ENCODE measurements at places on chromosomes 6 and 20.

GRCh38 chr6:152669895-152670294 lies 27.8 kb upstream of the MYCT1 start:
- peak; percentile 28 for DNase-seq

DNA sequence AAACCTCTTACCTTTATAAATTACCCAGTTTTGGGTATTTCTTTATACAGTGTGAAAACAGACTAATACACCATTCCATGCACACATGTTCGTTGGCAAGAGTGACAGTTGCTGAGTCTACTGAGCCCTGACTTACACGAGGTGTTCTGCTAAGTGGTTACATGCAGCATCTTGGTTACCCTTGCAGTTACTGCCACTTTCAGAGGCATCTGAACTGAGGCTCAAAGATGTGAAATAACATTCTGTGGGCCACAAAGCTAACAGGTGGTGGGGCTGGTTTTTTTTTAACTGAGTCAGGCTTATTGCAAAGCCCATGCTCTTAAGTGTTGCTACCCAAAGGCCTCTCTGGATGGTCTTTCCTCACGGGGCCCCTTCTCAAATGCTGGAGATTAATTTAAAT lies 54.4 kb upstream of the GTSF1L start:
- DNase-seq: no peak

DNA sequence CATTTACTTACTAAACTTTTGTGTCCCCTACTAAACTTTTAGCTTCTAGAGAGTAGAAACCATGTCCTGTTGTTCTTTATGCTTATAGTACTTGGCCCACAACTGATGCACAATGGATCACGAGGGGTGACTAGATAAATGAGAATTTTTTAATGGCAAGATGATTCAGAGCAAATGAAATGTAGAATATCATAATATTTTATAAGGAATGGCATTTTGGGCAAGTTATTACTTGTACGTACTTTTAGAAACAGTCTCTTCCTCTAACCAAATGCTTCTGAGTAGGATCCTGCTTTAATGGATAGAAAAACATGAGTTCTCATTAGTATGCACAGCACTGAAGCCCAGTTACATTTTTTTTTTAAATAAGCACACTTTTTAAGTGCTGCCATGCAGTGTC lies 336.3 kb downstream of the NRN1 start:
- DNase-seq: no peak

GRCh38 chr6:9697263-9697931 lies 717.5 kb downstream of the TFAP2A start:
- DNase-seq: no peak

DNA sequence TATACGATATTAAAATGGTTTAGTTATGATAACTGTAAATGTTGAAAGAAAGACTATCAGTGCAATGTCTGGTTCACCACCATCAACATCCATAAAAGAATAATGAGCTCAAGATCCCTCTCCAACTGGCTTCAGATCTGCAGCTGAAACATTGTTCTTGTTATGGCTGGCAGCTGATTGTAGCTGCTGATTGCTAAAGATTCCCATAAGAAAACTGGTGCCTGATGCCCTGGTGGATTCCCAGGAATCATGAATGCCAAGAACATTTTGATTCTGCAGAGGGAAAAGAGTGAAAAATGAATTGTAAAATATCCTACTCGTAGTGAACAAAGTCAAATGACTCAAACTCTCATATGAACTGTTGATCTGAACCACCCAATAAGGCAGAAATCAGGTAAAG lies 1160.2 kb downstream of the EPHA7 start:
- DNase-seq: no peak

DNA sequence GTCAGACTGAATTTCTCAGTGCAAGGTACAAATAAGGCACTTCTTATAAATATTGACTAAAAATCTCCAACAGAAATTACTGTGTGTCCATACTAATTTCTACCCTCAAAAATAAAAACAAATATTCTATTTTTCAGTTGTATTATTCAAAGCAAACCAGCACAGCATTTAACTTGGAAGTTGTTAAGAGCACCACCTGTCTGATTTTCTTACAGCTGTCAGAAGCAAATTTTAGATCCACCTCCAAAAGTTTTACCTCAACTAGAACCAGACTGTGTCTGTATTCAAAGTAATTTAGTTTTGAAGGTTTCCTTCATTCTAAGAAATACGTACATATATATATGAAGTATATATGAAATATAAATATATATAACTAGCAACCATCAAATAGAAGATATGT lies 1.2 kb downstream of the TRDN start:
- no peak for DNase-seq

- no peak for DNase-seq
Measured at GRCh38 chr6:70954176-70954575, 2.7 kb downstream of the B3GAT2 start.

- DNase-seq: no peak
Measured at GRCh38 chr20:46040902-46041535, 12.0 kb downstream of the SLC12A5 start.

GRCh38 chr6:82179415-82179814 lies 68.1 kb downstream of the IBTK start:
- DNase-seq: no peak

DNA sequence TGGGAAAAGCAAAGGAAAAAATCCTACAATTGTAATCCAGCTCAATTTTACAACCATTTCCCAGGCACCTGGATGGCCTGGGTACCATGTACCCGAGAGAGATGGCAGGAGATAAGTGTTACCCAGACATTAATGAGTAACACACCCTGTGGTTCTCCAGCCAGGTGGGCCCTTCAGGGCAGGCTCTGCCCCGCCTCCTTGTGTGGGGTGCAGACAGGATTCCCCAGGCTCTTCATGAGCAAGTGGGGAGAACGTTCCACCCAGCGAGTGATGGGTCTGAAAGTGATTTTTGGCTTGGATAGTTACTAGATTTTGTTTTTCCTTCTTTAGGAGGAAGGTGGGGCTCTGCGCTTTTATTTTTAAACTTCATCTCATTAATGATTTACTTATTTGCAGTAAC lies 243.9 kb downstream of the TAF4 start:
- DNase-seq: no peak

All from fibroblast of the conjunctiva (primary cell).